Subcutaneous preadipocyte (primary cell): ENCODE measurements at places on chromosomes 5 and 9. TPM values are rescaled to one million over a fixed set of nuclear protein-coding genes. Genes with fewer than 3 reads are reported as not detected.

The SOHLH1 gene
- total RNA-seq = not detected in 2 replicates

The CD274 gene
- 1.8 TPM in 1 of 2 replicates, not detected in the other for total RNA-seq

The SLC25A2 gene
- 0.37 and 0.39 TPM in 2 replicates for total RNA-seq

The S1PR3 gene
- total RNA-seq = 92.2 and 119 TPM in 2 replicates

The TAF11L6 gene
- total RNA-seq = not detected in 2 replicates

The FBXO10 gene
- 9.0 and 10.7 TPM in 2 replicates for total RNA-seq

The DPYSL3 gene
- 19.1 and 37.5 TPM in 2 replicates for total RNA-seq

The ARL10 gene
- 6.1 and 7.7 TPM in 2 replicates for total RNA-seq

The SCAI gene
- 6.6 and 7.0 TPM in 2 replicates for total RNA-seq

The WDR38 gene
- not detected in 2 replicates for total RNA-seq

The SLC34A3 gene
- not detected in 2 replicates for total RNA-seq

The LCN12 gene
- total RNA-seq = not detected in 2 replicates

The HACD4 gene
- total RNA-seq = 3.7 and 4.1 TPM in 2 replicates

The PLEKHG4B gene
- total RNA-seq = not detected in 2 replicates

The PCDHB14 gene
- total RNA-seq = under 0.01 and 0.20 TPM in 2 replicates

The PHAX gene
- 36.7 and 44.2 TPM in 2 replicates for total RNA-seq

The WWC1 gene
- total RNA-seq = 1.1 and 4.9 TPM in 2 replicates

The FYB1 gene
- total RNA-seq = under 0.01 TPM in 2 replicates
